Thymus (tissue), 14 donors: ENCODE measurements at places on chromosomes 2 and 18. TPM values are rescaled to one million over a fixed set of nuclear protein-coding genes. Genes with fewer than 3 reads are reported as not detected.

The MAP3K19 gene
- 0.05 TPM for total RNA-seq

The NT5DC4 gene
- 0.85 TPM for total RNA-seq

The LRP1B gene
- total RNA-seq = 0.28 TPM

The TLX2 gene
- total RNA-seq = 0.19 TPM

GRCh38 chr2:200443376-200443775 lies 66.5 kb downstream of the KCTD18 start:
- DNase-seq = no peak

DNA sequence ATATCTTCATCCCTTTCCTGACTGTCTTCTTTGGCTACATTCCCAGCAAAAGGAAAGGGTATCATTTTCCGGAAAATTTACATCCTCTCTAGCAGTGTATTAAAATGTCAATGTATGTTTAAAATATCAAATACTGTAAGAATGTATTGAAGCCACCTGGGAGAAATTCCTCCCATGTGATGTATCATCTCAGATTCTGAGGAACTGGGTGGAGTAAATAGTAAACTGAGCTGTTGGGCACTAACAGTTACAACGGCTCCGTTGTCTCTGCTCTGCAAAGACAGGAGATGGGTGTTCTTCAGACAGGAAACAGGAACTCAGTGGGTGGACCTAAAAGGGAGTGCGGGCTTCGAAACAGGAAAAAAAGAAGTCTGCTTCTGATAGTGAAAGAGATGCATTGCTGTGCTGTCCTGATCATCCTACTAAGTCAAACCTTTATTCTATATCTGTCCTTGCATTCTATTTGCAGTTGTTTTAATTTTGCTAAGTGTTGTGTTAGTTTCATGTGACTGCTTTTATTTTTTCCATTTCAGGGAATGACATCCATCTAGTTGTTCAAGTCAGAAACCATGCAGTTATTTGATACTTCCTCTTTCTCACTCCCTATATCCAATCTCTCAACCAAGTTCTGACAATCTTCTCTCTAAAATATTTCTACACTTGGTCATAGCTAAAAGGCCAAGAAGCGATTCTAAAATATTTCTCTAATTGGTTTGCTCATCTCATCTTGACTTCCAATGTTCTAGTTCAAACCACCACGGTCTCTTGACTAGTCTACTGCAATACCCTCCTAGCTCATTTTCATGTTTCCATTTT lies 19.4 kb downstream of the DOK1 start:
- DNase-seq = no peak

- DNase-seq = no peak
These were observed 369.6 kb downstream of the FBXO15 start for GRCh38 chr18:73778032-73778359.

GRCh38 chr2:230346921-230347533 lies 20.0 kb downstream of the SP140L start:
- DNase-seq = no peak

GRCh38 chr18:27298214-27298804 lies 113.2 kb upstream of the CHST9 start:
- no peak for DNase-seq

DNA sequence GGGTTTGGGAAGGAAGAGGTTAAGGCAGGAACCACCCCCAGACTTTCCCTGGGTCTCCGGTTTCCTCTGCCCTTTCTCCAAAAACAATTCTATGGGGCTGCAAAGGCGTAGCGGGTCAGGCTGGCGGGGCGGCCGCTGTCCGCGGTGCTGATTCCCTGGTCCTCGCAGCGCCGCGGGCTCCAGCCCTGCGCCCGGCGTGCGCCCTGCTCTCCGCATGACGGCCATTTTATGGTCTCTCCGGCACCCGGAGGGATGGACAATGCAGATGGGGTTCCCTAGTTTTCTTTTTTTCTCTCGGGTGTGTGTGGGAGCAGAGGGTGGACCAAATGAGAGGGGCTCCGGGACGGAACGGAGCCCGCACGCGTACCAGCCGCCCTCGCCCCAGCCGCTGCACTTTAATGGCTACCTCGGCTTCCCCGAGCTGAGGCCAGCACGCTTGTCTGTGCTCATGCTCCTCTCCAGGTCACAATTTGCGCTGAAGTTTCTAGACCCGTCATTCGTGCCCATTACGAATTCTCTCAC lies 1.6 kb downstream of the ST8SIA3 start:
- DNase-seq = no peak

The IGFBP5 gene
- 6.6 TPM for total RNA-seq

The CYP26B1 gene
- total RNA-seq = 10.3 TPM

GRCh38 chr2:216540920-216541319 lies 42.3 kb downstream of the RPL37A start:
- no peak for DNase-seq

The CCDC121 gene
- 2.2 TPM for total RNA-seq

The ATG16L1 gene
- 23.4 TPM for total RNA-seq

The IKZF2 gene
- total RNA-seq = 158 TPM

The MOGAT1 gene
- not detected for total RNA-seq
